ENCODE measurements at places on chromosomes 12 and 14.

DNA sequence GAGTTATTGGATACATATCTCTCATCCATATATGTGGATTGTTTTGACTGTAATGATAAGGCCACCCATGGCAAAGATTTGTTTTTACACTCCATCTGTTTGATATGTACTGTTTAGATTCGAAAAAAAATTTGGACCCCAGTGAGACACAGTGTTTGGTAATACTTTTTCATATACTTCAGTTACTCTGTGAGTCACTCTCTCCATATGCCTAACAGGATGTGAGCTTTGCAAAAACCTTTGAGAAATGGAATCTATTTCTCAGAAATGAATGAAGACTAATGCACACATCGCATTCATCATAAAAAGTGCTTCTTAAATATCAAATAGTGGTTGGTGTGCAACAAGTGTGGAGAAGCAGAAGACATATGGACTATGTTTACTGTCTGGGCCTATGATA is 781.5 kb downstream of the SLC6A15 start:
- DNase-seq, result no peak

GRCh38 chr14:94816113-94816512 is 46.2 kb upstream of the GSC start:
- no peak for DNase-seq

GRCh38 chr14:75226755-75227544 is 50.5 kb upstream of the TMED10 start:
- no peak for DNase-seq

GRCh38 chr12:93300611-93301021 is 77.1 kb upstream of the NUDT4 start:
- no peak for DNase-seq

DNA sequence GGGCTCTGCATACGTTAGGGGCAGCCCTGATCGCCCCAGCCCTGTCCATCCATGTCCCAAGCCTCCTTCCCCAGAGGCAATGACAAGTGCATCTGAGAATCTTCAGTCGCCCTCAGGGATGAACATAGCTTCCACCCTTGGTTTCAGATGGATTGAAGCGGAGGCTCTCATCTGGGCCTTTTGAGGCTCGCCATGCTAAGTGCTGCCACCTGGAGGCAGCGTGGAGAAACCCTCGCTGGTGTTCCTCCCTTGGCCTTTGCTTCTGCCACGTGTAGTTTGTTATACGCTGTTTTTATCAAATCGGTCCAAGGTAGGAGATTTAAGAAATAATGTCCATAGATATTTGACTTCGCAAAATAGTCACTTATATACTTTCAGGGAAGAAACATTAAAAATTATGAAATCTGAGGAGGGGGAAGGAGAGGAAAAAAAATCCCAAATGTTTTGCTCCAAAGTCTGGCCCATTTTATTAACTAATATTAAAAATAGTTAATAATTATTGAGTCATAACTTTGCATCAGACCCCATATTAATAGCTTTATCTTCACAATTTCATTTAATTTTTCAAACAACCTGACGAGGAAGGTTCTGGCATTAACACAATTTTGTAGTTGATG is 28.8 kb upstream of the LRRC10 start:
- no peak for DNase-seq

GRCh38 chr14:93005838-93006237 is 82.9 kb downstream of the CHGA start:
- no peak for DNase-seq

GRCh38 chr12:125346362-125346761 is 281.1 kb downstream of the AACS start:
- DNase-seq, result no peak
